ENCODE measurements at places on chromosomes 3 and 15.

DNA sequence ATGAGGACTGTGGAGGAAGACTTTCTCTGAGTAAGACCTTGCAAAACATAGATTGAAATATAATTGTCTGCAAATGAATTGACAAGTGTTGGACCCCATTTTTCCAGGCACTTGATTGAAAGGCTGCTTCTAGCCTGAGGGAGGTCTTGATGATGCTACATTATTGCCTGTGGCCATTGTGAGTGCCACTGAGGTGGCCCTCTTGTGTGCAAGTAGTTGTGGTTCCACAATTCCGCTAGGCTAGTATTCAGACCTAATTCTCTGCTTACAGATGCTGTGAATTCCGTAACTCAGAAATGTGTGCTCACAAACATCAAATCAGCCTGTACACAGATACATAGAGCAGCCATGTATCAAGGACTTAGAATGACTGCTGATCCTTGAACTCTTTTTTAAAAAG is 34.7 kb downstream of the FNDC3B start:
- DNase-seq, result no peak

GRCh38 chr3:169965562-169966427 is 812 bp upstream of the SEC62 start:
- no peak for DNase-seq

DNA sequence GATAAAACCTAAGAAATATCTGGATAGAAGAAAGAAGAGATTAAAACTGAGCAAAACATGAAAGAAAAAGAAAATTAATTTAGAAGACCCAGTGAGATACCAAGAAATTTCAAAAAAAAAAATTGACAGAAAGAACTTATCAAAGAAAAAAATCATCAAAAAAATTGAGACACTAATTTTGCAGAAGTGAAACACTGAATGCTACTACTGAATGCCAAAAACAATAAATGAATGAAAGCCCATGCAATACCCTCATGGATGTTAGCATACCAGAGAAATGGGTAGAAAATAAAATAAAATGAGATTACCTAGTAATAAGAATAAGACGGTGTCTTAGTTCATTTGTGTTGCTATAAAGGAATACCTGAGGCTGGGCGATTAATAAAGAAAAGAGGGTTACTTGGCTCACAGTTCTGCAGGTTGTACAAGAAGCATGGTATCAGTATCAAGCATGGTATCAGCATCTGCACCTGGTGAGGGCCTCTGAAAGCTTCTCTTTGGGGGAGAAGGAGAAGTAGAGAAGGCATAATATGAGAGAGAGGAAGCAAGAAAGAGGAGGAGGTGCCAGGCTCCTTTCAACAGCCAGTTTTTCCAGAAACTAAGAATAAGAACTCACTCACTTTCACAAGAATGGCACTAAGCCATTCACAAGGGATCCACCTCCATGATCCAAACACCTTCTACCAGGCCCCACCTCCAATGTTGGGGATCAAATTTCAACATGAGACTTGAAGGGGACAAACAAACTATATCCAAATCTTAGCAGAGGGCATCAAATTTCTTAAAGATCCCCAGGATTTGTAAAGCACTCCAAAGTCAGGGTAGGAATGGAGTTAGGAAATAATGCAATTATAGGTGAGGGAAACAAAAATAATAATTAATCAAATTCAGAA is 73.2 kb downstream of the BTLA start:
- DNase-seq, result no peak

DNA sequence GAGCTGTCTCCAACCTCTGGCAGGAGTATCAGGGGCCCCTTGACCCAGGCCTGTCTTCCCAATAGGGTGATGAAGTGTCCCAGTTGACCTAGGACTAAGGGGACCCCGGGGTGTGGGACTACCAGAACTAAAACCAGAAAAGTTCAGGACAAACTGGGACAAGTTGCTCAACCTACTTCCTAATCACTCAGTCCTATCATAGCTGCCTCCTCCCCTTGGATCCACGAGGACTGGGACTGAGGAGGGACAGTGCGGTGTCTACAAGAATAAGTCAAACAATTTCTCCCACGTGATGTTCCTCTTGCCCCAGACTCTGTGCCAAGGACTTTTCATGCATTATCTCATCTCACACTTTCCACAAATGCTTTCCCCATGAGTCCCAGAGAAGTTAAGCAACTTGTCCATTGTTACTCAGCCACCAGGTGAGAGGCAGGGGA is 49.4 kb upstream of the SLCO2A1 start:
- DNase-seq, result peak; percentile 28

GRCh38 chr3:130925628-130926027 is 31.7 kb downstream of the ATP2C1 start:
- peak; percentile 48 for DNase-seq

DNA sequence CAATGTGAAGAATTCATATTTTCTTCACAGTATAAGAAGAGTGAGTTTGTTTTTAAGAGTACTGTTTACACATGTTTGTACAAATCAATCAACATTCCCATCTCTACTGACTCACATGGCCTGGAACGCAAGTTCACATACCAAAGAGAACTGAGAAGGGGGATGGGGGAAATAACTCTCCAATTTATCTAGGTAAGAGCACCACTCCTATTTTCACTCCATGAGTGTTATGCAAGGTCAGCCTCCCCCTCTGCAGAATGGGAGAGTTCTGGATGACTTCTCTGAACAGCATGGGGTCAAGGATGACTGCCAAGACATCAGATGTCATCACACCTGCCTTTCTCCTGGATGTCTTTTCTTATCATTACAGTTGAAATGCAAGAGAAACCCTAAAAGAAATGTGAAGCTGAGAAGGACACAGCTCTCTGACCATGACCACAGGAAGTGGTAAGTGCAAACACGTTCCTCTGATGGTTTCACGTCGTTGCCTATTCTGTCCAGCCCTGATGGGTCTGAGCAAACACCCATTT is 95.2 kb downstream of the SEMA6D start:
- peak; percentile 56 for DNase-seq

DNA sequence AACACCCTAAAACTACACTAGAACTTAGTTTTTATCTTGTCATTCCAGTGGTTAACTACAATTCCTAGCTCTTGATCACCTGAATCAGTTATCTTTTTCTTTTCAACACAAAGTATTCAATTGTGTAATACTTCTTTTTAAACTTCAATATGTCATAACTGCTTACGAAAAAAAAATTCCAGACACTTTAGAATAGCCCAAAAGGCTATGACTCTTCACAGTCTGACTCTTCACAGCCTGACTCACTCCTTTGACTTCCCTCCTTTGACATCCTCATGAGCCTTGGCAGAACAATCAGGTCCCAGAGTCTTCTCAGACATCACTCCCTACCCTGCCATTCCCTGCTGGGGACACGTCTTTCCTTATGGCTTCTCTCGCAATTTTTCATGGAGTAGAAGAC is 727.1 kb downstream of the ROBO1 start:
- peak; percentile 81 for DNase-seq

- no peak for DNase-seq
These were observed 286.8 kb upstream of the TRIM42 start for GRCh38 chr3:140391061-140391460.

- no peak for DNase-seq
These were observed 71.9 kb downstream of the FOXB1 start for GRCh38 chr15:60076045-60076444.

DNA sequence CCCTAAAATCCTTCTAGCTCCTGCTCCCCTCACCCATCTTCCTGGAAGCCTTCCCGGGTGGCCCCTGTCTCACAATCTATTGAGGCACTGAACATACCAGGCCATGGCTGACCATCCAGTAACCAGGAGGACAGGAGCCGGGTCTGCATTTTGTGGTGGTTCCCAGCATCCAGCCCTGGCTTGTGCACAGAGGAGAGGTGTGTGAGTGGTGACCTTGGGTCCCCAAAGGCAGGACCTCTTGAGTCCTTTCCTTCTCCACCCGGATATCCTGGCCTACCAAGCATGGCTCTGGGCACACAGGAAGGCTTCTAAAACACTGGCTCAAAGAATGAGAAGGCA is 7.8 kb downstream of the CSK start:
- DNase-seq, result no peak

DNA sequence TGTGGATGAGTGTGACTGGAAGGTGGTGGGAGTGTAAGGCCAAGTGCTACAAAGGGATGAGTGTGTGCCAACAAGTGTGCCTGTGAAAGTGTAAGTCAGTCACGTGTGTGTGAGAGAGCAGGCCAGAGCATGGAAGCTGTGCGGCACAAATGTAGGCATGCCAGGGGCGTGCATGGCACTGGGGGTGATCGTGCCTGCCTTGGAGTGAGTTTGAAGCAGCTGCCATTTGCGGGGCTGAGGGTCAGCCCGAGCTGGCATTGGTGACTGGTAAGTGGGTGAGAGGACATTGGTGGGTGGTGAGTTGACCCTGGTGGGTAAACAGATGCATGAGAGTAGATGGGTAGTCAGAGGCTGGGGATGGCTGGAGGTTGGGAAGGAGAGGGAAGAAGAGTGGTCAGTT is 24.5 kb downstream of the CD276 start:
- DNase-seq, result no peak

DNA sequence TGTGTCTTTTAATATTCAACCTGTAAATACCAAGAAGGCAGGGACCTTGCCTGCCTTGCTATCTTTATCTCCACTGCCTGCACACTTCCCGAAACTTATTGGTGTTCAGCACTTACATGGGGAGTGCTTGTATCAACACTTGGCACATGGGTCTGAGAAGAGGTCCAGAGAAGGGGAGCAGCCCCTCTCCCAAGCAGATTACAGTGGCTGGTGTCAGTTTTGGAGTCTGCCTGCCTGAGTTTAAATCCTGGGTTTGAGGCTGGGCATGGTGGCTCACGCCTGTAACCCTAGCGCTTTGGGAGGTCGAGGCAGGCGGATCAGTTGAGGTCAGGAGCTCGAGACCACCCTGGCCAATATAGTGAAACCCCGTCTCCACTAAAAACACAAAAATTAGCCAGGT is 20.3 kb downstream of the MESD start:
- no peak for DNase-seq

GRCh38 chr3:142892714-142893113 is 3.8 kb upstream of the PCOLCE2 start:
- DNase-seq, result no peak

DNA sequence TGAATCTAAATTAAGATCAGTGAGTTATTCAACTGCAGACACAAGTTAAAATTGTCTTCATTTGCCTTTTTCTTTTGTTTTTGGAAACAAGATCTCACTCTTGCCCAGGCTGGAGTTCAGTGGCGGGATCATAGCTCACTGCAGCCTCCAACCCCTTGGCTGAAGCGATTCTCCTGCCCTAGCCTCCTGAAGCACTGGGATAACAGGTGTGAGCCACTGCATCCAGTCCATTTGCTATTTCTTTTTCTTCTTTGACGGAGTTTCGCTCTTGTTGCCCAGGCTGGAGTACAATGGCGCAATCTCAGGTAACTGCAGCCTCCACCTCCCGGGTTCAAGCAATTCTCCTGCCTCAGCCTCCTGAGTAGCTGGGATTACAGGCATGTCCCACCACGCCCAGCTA is 10.3 kb downstream of the RNF168 start:
- DNase-seq, result no peak

All from AG10803 (cell line).